ENCODE measurements at places on chromosomes 6 and 20.

- DNase-seq = no peak
Observed at GRCh38 chr20:58019850-58020625, 208.4 kb downstream of the ANKRD60 start.

- no peak for DNase-seq
Observed at GRCh38 chr6:124522335-124522734, 439.9 kb upstream of the RNF217 start.

- DNase-seq = no peak
Observed at GRCh38 chr6:108710551-108710950, 137.7 kb upstream of the ARMC2 start.

DNA sequence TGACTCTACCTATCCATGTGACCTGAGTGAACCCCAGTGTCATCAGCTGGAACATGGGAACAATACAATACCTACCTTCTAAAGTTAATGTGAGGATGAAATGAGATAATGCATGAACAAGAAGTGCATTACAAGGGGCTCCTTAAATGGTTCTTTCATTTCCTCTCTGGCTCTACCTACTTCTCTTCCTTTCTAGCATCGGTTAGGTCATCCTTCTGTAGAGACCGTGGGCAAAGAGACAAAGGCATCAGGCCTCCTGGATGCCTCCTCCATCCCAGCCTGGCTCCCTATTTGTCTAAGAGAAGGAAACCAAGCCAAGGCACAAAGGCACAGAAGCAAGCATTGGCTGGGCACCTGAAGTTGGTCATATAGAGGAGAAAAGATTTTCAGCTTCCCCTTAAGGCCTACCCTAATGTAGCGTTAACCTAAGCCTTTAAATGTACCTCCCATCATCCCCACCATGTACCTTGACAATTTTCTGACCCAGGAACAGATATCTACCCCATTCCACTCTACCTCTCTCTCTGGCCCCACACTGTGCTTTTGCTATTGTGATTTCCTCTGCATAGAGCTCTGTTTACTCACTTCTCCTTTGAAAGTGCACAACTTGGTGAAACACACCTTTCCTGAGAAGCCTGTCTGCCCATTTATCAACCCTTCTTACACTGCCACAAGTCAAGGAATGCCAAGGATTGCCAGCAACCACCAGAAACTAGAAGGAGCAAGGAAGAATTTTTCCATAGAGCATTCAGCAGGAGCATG is 86.6 kb downstream of the GCLC start:
- no peak for DNase-seq

- no peak for DNase-seq
Observed at GRCh38 chr6:5390177-5390576, 128.9 kb downstream of the FARS2 start.

GRCh38 chr20:57403216-57403615 is 12.0 kb downstream of the RBM38 start:
- DNase-seq = no peak

- DNase-seq = peak; percentile 64
Observed at GRCh38 chr20:38692436-38693411, 31.6 kb upstream of the SLC32A1 start.

DNA sequence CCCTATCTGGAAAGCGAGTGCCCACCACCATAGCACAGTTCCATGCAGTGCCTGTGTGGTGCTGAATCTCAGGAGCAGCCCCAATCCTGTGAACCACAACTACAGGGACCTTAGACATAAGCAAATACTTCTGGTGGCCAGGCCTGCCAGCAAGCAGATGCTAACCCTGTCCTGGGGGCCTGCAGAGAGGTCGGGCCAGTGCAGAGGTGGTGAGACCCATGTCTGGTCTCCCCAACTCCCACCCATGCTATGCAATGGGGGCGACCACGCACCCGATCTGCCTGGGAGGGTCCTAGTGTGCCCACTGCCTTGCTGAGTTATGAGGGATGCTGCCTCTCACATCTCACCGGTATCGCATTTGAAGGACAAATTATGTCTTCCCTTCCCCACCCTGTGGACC is 151.6 kb upstream of the ZNF337 start:
- DNase-seq = no peak

DNA sequence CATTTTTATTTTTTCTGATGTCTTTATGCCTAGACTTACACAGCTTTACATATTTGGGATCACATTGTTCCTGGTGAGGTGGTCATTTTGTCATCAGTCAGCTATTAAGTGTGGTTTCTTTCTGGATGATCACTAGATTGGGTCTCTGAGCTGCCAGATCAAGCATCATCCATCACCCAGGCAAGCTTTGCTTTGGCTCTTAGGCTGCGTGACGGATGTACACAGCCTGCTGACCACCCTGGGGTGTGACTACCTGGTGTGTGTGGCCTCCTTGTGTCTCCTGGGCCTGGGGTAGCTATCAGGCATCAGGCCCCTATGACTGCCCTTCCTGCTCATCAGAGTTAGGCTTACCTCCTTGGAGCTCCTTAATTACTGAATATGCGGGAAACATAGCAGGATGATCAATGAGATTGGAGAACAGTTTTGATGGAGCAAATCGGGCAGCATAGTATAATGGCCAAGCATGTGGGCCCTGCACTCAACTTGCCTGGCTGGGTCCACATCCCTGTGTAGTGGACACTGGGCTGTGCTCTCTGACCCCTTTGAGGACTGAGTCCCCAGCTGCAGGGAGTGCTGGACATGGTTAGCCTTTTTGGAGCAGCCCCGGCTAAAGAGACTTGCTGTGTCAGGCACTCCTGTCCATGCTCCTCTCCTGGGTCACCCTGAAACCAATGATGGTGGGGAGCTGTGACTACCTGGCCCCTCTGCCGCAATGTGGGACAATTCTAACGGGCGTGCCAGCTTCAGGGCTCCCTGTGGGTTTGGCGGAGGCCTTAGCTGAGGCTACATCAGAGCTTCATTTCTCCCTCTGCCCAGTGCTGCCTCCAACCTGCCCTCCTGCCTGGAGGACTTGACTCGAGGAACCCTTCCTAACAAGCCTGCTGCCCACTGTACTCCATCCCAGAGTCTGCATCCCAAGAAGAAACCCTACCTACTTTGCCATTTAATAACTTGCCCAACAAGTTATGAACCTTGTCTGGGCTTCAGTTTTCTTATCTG is 8.2 kb downstream of the DAAM2 start:
- DNase-seq = no peak

DNA sequence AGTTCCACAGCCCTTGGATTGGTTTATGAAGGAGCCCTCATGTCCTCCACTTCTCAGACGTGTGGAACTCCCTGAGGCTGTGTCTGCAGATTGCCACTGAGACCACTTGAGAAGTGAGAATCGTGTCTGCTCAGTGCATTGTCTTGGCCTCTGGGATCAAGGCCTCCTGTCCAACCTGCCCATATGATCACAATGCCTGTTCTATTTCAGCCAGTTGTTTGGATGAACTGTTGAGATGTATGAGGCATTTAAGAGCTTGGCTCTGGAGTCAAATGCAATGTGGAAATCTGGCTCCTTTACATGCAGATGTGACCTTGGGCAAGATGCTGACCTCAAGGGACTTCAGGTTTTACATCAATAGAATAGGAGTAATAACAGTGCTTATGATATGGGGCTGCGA is 125.9 kb downstream of the SLC24A3 start:
- no peak for DNase-seq
